Activated naive CD4-positive, alpha-beta T cell (primary cell): ENCODE measurements at places on chromosomes 11 and 22.

DNA sequence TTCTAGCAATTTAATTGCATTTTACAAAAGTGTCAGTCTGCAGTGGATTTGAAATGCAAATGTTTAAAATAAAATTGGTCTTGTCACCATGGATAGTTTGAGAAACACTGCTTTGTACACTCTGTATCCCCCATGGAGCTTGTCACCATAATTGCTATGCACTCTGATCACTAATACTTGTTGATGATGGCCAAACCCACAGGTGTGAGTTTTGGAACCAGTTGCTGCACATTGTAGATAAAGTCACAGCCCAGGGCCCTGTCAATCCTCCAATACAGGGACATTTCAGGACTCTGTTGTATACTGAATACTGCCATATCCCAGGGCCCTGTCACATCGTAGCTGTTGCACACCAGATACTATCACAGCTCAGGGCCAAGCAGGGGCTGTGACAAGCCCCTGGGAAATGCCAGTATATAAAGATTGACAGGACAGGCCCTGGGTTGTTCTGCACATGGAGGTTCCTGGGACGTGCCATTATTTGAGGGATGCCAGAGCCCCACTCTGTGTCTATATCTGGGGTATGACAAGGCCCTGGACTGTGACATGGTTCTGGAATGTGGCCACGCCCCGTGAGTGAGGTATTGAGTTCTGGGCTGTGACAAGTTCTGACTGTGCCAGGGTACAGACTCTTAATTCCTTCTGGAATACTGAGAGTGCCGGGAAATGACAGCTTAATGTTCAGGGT lies 27.9 kb upstream of the SMPD1 start:
- DNase-seq: no peak

DNA sequence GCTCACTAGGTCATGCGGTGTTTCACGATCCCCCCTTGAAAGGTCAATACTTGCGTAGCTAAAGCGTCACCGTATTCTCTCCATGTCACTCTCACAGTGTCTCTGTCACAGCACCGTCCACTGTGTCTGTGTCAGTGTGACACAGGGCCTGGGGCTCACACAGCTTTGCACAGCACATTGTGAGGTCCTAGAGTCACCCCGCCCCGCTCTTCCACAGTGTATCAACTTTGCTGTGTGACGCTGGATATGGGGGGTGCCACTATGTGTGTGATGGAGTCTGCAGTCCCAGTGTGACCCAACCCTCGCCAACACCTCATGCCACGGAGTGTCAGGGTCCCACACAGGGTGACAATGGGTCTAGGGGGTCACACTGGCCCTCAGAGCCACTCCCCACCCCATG lies 583 bp downstream of the P4HA3 start:
- DNase-seq: no peak

GRCh38 chr11:117195761-117196160 lies 3.4 kb upstream of the TAGLN start:
- DNase-seq: no peak

GRCh38 chr11:60734279-60734678 lies 9.8 kb downstream of the MS4A18 start:
- DNase-seq: no peak

DNA sequence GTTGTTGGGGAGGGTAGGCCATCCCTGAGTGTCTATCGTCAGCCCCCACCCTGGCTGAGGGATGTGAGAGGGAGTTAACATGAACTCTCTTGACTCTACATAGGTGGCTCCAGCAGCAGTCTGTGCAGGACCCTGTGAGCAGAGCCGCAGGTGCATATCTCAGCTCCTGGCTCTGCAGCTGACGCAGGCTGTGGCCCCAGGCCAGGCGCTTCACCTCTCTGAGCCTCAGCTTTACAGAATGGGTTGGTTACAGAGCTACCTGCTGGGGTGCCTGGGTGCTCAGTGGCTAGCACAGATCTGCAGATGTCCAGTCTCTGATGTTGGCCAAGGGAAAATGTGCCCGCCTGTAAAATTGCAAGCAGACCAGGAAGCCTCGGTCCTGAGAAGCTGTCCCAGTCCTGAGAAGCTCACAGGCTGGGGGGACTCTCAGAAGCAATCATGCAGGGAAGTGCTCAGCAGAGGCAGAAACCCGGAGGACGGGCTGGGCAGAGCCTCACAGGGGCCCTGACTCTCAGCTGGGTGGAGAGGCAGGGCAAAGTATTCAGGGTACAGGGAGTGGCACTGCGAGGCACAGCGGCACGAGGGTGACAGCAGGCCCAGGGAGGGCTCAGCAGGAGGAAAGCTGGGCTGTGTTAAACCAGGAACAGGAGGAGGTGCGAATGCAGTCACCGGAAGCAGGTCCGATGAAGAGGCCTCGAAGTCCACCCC lies 15.9 kb upstream of the LRP5 start:
- no peak for DNase-seq

DNA sequence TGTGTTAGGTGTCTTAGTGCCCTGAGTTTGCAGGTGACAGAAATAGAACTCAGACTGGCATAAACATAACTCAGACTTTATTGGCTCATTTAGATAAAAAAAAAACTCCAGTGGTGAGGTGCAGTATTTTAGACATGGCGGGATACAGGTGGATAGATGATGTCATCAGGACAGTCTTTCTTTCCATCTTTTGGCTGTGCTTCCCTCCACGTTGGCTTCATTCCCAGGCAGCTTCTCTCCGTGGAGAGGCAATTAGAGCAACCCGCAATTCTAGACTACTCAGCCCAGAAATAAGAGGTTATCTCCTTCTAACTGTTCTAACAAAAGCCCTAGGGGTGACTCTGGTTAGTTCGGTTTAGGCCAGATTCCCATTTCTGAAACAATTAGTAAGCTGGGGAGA lies 40.5 kb downstream of the NCAM1 start:
- no peak for DNase-seq

- DNase-seq: no peak
Measured at GRCh38 chr11:4448995-4449394, at the start of gene OR52K2. Gene OR52K2, plus strand, starts transcription at chr11:4449295. Its CDS starts 45 bp downstream, at chr11:4449340.

- DNase-seq: no peak
Measured at GRCh38 chr11:130783323-130783722, 133.0 kb downstream of the SNX19 start.

DNA sequence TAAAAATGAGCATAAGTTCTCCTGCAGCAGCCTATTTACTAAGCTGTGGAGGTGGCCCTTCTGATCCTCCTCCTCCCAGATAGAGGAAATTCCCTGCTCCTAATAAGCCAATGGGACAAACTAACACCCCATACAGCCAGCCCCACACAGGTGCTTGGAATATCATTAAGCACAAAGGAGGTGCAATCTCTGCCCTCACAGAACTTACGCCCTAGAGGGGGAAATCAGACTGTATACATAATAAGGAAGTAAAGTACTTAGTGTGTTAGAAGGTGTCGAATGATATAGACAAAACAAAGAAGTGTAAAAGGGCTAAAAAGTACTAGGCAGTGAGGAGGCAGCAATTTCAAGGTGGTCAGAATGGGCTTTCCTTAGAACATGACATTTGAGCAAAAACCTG lies 5.8 kb downstream of the MS4A12 start:
- DNase-seq: no peak

DNA sequence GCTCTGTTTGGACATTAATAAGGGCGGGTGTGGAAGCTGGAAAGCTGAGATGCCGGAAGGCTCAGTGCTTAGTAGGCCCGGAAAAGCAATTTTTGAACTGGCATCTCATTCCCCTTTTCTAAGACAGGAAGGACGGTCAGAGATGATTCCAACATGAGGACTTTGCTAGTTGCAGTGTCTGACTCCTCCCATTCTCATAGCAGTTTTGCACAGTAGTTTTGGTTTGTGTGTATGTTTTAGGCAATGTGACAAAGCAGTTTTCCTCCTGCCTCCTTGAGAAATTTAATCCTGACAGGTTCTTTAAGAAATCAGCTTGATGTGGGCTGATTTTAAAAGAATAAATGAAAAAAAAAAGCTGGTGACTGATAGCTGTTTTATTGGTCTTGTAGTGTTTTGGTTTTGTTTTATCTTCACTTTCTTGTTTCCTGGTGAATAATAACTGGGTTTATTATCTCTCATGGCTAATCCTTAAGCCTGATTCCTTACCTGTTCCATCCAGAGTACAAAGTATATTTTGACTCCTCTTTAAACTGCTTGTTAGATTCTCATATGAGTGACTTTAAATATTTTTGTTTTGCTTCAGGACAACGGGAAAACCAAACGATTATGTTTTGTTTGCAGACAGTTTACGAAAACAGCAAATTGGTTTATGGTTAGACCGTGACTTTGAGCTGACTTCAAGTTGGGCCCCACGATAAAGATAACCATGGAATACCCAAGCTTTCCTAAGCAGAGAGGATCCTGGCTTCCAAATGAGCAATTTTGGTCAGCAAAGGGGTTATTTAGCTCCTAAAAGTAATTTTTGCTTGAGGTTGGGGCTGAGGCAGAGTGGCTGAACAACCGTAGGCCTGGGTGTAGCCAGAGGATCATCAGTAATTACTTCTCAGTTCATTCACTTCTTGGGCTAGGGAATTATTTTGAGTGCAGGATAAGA lies 3.4 kb downstream of the PTPRJ start:
- no peak for DNase-seq

DNA sequence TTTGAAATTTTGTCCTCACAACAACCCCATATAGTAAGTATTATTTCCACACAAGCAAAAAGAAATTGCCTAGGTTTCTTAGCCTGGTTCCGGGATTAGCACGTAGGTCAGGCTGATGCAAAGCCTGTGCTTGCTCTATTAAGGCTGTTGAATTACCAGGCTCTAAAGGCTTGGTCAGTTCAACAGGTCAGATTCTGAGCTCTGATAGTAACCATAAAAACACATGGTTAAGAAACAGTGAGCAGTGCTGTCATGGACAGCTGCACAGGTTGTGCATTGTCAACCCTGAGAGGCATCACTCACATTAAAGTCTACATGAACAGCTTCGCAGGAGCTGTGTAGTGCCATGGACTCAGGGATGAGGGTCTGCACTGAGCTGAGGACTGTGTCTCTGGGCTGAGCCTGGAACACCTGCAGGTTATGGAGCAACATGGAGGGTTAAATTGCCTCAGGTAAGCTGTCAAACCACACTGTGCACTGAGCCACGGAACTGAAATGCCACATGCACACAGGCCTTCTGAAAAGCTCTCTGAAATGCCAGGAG lies 98.0 kb downstream of the PIWIL4 start:
- DNase-seq: no peak

DNA sequence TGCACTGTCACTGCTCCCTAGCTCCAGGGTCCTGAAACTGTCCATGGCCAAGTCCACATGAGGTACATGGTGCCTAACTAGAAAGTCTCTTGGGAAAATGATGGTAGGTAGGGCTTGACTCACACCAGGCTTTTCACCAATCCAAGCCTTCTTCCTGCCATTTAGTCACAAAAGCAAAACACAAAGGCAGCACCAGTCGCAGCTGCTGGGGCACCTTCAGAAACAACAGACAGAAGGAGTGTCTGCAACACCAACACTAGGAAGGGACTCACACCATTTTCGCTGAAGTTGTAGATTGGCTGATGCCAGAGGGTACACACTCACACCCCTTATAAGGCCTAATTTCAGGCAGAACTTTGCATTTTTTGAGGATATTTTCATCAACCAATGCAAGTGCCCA lies 55.7 kb downstream of the SYTL2 start:
- no peak for DNase-seq

DNA sequence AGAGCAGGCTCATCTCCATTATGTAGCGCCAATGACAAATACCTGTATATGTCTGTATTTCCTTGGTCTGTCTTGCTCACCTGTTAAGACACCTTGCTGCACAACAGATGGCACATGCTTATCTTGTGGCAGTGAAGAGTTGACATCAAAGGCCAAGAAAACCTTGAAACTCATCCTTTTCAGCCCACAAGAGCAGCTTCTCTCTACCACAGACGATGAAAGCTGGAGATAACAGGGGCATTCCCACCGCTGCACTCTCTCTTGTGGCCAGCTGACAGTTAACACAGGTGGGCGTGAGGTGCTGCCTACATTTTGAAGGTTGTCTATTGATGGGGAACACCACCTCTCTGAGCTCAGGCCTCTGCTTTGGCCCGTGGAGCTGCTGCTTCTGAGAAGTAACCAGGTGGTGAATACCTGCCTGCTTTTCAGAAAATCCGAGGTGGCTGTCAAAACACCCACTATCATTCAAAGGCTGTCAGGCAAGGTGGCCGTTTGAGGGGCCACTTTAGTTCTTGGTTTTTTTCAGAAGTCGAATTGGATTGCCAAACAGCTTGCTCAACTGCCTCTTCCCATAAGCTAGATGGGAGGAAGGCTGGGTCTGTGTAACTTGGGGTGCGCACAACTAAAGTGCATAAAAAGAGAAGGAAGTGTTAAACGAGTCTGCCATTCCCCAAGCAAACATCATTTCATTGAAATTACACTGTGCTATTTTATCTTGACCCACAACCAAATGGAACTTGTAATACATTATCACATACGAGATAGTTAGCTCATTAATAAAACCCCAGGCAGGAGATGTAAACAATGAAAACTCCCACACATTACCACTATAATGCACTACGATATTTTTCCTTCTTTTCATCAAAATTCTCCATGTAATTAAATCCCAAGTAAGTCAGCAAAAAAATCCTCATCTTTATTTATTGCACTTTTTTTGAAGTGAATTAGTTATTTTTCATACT lies 87.1 kb upstream of the RAG2 start:
- DNase-seq: no peak

- no peak for DNase-seq
Measured at GRCh38 chr11:70885281-70886231, 366.8 kb downstream of the SHANK2 start.

DNA sequence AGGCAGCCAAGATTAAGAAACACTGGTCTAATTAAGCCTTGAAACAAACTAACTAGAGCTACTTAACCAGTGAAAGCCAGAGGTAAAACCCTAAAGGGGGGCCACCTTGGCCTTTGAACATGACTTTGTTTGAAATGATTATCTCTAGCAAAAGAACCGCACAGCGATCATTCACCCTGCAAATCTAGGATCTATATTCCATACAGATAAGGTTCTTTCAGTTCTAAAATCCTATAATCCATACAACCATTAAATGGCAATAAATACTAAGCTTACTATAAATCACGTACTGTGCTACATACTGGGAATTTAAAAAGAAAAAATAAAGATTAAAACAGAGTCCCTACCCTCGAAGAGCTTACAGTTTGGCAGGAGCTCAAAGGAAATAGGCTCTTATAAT lies 40.6 kb downstream of the RBFOX2 start:
- no peak for DNase-seq

GRCh38 chr11:122334546-122335339 lies 218.7 kb upstream of the BLID start:
- DNase-seq: no peak
